SIG-M5 (cell line): ENCODE measurements at places on chromosomes 1 and 21.

DNA sequence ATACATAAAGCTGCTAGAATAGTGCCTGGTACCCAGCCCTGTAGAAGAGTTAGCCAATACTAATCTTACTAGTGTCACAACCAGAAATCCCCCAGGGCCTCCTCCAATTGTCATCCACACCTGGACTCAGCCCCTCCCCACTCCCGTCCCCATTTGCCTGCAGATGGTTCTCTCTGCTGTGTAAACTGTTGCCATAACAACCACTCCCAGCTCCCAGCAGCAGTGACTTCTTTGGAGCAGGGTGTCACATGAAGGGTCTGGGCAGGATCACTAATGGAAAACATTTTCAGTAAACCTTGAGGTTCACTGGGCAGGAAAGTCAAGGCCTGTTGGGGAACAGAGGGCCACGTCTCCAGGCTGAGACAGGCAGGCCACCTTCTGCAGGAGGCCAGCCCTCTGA lies 126.0 kb upstream of the IPO9 start:
- DNase-seq = no peak

DNA sequence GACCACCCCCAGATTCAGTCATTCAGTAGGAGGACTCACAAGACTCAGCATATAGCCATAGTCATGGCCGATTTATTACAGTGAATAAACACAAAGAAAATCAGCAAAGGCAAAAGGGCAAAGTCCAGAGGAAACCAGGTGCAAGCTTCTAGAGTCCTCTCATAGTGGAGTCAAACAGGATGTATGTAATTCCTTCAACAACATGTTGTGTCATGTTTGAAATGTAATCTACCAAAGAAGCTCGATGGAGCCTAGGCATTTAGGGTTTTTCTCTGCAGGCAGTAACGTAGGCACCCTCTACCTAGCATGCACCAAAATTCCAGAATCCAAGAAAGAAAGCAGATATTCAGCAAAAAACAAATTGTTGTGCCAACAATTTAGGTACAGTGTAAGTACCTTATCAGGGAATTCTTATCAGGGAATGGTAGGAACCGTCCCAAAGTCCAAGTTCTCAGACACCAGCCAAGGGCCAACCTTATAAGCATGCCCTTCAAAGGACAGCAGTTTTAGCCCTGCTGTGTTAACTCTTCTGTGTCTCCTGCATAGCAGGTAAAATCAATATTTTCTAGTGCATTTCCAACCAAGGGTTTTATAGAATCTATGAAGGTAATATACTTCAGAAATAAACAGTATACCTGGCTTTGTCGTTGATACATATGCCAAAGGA lies 16.1 kb upstream of the SLAMF6 start:
- no peak for DNase-seq

- DNase-seq = no peak
Measured at GRCh38 chr1:239178961-239179360, 207.4 kb upstream of the CHRM3 start.

- no peak for DNase-seq
Measured at GRCh38 chr1:151325231-151325630, 2.0 kb downstream of the PI4KB start.

- no peak for DNase-seq
Measured at GRCh38 chr1:64744492-64745180, at the start of gene RAVER2. Gene RAVER2, plus strand, starts transcription at chr1:64745075. Its CDS starts 98 bp downstream, at chr1:64745173.

DNA sequence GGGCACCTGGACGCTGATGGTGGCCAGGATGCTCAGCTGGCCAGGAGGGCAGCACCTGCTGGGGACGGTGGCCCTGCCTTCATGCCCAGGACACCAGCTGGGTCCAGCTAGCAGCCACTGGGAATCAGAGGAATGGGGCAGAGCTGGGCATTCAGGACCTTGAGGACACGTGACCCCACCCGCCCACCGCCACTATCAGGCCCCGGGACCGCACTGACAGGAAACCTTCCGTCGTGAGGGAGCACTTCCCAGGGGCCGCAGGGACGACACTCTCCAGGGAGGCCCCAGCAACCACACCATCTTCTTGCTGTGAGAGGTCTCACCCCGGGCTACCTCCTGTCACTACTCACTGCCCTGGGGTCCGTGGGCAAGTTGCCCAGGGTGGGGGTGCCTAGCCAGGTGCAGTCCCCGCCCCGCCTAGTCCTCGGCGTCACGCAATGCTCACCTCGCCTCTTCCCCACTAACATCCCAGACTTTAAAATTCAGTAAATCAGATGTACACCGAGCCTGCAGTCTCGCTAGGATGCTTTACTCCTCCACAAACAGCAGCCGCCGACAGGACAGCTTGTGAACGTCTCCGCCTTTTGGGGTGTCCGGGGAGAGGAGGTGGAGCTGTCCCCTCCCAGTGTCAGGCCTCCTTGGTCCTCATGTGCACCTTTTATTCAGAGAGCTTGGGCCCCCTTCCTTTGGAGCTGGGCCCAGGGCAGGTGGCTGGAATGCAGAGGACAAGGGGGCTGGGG lies 4.9 kb downstream of the VWA1 start:
- no peak for DNase-seq

DNA sequence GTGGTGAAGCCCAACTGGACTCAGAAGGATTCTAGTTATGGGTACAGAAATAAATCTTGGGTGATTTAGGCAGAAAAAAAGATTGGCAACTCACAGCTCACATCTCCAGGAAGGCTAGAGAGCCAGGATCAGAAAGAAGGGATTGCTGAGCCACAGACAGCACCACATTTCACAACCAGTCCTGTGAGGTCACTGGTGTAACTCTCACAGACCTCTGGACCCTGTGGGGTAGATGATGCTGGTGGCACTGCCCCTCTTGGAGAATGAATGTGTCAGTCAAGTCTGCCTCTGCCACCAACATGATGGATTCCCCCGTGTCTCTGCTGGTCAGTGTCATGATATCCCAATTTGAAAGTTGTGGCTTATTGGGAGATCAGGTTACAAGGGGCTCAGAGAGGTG lies 70.9 kb upstream of the HMCN1 start:
- DNase-seq = no peak

DNA sequence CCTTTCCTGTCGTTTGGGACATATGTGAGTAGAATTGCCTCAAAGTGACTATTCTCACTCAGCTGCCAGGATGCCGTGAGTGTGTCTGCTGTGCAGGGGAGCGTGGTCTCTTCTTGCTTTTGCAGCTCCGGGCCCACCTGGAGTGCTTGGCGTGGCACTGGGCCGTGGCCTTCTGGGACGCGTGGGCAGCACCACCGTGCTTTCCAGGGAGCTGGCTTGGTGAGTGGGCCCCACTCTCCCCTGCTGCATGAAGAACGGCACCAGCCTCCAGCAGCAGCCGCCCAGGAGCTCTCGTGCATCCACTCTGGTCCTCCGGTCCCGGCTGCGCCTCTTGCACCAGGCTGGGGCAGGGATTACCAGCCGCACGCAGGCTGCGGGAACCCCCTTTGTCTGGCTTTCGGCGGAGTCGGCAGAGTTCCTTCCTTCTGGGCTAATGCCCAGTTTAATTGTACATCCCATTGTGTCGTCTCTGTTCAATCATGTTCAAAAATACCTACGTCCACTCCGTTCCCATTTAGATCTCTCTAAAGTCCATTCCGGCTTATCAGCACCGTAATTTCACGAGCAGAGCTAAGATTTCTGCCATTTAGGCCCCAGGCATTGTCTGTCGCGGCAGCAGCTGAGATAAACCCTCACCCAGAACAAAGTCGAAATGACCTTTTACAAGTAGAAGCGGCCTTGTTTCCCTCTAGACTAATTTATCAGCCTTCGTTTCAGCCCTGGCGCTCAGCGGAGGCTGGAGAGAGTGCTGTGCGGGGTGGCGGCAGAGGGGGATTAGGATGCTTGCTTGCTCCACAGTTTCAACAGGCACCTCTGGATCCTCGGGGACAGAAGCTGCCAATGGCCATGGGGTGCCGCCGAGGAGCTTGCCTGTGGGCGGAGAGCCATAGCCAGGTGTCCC lies 129.6 kb downstream of the PRDM16 start:
- no peak for DNase-seq

- no peak for DNase-seq
Measured at GRCh38 chr1:101371259-101371658, 134.4 kb downstream of the S1PR1 start.
